ENCODE measurements at places on chromosomes 12 and 14.

DNA sequence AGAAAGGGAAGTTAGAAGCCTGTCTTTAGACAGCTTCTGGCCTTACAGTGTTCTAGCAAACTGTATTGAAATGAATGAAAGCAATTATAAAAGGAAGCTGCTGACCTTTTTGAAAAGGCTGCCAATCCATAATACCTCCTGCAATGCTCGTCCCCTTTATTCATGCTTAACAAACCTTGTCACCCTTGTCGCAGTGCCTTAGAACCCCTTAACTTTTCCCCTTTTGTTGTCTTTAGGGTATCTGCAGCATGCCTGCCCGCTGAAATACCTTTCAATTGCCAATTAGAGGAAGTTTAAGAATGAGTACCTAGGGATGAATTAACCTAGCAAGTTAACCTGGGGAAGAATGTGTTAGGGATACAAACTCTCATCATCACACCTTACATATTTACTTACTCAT, 731.2 kb downstream of the RERGL start:
- no peak for DNase-seq

DNA sequence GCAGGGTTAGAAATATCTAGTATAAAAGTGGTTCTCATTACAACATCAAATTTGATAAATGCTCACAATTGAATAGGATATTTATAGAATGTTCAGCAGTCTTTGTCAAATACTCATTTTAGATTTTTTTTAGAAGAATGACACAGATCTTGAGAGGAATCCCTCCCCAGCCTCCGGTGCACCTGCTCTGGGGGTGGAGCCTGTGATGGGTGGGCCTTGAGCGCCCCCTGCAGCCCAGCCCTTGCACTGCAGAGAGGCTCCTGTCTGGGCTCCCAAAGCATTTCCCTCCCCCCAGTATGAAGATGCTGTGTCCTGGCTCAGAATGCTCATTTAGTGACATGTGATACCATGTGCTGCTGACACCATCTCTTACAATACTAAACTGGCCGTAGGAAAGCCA, 792.3 kb downstream of the TMEM121 start:
- DNase-seq: no peak

- no peak for DNase-seq
Observed at GRCh38 chr12:109578330-109578927, 4.8 kb downstream of the MVK start.

DNA sequence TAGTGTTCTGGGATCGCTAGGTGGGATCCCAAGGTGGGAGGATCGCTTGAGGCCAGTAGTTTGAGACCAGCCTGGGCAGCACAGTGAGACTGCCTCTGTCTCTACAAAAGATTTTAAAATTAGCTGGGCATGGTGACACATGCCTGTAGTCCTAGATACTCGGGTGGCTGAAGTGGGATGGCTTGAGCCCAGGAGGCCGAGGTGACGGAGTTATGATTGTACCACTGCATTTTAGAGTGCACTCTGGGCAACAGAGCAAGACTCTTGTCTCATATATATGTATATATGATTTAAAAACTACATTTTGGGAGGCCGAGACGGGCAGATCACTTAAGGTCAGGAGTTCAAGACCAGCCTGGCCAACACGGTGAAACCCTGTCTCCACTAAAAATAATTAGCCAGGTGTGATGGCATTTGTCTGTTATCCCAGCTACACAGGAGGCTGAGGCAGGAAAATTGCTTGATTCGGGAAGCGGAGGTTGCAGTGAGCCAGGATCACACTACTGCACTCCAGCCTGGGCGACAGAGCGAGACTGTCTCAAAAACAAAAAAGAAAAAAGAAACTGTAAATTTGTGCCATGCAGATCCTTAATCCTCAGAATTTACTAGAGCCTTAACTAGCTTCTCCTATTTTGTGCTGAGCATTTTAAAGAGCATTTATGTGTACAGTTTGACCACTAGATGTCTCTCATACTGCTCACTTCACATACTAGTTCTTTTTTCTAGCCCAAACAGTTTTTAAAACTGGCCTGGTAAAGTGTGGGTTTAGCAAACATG, 114.8 kb downstream of the MON2 start:
- no peak for DNase-seq

All from esophagus squamous epithelium (tissue), 5 donors.